HT1080 (cell line): ENCODE measurements at places on chromosomes 4 and X. TPM values are rescaled to one million over a fixed set of nuclear protein-coding genes. Genes with fewer than 3 reads are reported as not detected.

Gene H2BW2
- not detected in 2 replicates for total RNA-seq

DNA sequence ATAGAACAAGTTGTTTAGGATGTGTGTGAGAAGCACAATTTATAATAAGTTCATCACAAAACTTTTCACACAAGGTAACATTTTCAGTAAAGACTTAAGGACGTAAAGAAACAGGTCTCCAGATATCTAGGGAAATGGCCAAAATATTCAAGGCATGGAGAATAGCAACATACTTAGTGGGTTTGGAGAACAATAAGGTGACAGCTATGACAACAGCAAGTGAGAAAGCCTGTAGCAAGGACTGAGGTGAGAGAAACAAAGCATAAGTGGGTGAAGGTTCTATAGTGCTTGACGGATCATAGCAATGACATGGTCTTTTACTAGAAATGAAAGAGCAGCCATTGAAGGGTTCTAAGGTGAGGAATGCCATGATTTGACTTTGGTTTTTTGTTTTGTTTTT is 1337.3 kb downstream of the PCDH18 start:
- no peak for DNase-seq

Gene ZNF711
- 0.13 and 0.16 TPM in 2 replicates for total RNA-seq

DNA sequence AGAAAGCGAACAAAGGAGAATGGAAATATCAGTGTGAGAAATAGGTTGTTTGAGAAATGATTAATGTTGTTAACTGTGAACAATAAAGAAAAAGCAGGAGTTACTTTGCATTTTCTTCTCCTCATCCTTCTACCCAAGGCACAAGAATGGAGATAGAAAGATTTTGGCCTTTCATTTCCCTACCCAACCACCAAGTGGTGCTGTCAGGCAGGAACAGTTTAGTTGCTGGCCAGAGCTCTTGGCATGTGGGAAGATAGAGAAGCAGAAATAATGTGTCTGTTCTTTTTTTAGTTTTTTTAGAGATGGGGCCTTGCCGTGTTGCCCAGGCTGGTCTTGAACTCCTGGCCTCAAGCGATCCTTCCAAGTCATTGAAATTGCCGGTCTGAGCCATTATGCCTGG is 12.8 kb downstream of the HOPX start:
- no peak for DNase-seq

Gene HS3ST1
- total RNA-seq, result 0.57 and 3.5 TPM in 2 replicates

Gene CPXCR1
- 0.07 TPM in 1 of 2 replicates, not detected in the other for total RNA-seq

DNA sequence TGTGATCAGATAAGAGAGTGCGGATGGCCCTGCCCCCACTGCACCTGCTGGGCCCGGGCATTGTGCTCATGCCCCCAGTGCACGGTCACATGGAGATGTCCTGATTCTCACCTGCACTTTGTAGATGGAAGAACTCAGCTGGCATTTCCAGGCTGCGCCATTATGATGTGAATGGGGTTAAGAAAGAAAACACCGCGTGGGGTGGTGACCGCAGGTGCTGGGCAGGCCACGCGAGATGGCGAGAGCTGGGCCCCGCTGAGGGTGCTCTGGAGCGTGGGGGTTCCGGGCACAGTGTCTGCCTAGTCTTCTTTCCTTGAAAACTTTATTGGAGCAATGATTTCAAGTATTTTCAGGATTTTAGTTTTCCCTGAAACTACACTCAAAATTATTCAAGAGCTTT is 17.8 kb upstream of the HGFAC start:
- DNase-seq, result no peak

DNA sequence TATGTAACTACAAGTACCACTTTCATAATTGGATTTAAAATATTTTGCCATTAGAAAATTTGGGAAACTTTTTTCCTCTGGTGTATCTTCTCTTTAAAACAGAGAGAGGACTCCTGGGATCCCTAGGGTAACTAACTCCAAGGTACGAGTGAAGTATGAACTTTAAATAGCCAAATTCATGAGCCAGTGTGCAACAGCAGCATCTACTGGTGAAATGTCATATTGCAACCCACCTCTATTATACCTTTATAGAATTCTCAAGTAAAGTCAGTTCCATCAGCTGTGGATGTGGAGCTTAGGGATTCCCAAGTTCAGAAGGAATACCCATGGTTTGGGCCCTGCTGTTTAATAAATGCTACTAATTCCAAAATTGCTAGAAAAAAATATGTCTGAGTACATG is 282.7 kb upstream of the TAPT1 start:
- DNase-seq, result peak; percentile 26

DNA sequence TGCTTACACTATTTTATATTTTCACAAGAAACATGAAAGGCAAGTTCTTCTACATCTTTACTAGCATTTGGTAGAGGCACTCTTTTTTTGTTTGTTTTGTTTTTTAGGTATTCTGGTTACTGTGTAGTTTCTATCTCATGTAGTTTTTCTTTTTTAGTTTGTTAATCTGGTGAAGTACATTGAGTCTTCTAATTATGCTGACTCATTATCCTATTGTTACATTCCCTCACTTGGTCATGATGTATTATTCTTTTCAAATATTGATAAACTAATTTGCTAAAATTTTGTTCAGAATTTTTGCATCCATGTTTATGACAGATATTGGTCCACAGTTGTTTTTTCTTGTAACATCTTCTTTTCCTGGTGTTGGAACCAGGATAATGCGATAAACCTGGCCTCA is 4.7 kb downstream of the GK2 start:
- DNase-seq, result no peak

Gene SRPK3
- 0.03 TPM in 1 of 2 replicates, not detected in the other for total RNA-seq

DNA sequence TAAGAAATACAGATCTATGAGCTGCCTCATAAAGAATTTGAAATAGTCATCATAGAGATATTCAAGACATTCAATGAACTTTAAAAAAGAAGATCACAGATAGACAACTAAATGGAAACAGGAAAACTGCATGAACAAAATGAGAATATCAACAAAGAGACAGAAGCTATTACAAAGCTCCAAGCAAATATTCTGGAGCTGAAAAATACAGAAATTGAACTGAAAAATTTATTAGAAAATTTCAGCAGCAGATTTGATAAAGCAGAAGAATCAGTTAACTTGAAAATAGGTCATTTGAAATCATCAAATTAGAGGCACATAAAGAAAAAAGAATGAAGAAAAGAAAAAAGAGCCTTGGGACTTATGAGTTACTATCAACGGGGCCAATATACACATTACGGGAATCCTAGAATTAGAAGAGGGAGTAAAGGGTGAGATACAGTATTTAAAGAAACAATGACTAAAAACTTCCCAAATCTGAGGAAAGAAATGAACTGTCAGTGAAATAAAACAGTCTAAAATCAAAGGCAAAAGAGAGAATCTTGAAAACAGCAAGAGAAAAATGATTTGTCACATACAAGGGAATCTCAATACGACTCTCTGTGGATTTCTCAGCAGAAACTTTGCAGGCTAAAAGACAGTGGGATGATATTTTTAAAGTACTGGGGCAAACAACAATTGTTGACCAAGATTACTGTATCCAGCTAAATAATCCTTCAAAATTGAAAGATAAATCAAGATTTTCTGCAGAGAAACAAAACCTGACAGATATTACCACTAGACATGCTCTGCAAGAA is 641.6 kb downstream of the ANKRD50 start:
- no peak for DNase-seq

- peak; percentile 72 for DNase-seq
Measured at GRCh38 chr4:82648356-82648755, 86.6 kb upstream of the TMEM150C start.

Gene CPZ
- not detected in 2 replicates for total RNA-seq

DNA sequence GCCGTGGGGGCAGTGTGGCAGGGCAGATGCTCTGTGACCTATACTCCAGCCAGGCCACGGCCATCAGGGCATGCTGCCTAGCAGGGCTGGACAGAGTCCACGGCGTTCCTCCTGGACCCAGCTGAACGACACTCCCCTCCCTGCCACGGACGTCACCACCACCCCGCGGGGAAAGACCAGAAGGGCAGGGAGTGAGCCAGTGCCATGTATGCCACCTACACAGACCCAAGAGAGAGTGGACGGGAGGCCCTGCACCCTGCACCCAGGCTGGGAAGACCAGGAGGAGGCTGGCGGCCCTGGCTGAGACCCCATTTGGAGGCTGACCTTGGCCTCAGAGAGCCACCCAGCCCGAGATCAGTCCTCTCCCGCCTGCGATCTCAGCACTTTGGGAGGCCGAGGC is 101.9 kb downstream of the FAM53A start:
- DNase-seq, result no peak

DNA sequence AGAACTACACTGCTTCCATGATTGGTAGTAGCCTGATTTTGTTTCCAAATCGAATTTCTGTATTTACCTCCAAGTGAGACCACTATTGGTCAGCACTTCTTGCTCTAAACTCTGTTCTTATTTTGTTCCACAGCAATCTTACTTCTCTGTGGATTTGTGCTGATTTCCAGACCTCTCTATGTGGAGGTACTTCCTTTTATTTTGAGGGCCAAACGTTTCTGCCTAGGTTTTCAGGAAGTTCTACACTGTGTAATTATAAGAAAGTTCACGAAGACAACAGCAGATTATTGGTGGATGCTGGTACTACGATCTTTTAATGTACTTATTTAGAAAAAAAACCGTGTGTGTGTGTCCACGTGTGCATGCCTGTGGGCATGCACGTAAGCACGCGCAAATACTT is 46.7 kb downstream of the DTHD1 start:
- no peak for DNase-seq

- no peak for DNase-seq
Measured at GRCh38 chr4:152843481-152844090, 63.8 kb downstream of the ARFIP1 start.

DNA sequence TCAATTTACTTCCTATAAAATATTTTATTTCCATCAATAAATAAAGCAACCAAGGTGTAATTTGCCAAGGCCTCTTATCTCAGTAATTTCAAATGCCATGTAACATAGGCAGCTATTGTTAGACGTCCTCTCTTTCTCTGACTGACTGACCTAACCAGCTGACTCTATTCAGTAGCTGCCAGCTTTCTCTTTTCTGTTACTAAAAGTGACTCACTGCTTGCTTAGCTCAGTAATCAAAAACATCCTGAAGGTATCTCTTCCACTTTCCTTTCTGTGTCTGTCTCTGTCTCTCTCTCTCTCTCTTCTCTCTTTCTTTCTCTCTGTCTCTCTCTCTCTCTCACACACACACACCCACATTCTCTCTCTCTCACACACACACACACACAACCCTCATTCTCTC is 134.2 kb downstream of the SPOCK3 start:
- DNase-seq, result peak; percentile 82

Gene NLGN4X
- total RNA-seq, result 0.06 TPM in 1 of 2 replicates, not detected in the other

GRCh38 chr4:142777045-142777743 is 68.9 kb downstream of the INPP4B start:
- DNase-seq, result no peak
